Foreskin fibroblast (primary cell): ENCODE measurements at places on chromosomes 3 and 15.

GRCh38 chr3:16279010-16279801 is 14.2 kb downstream of the OXNAD1 start:
- DNase-seq = no peak

DNA sequence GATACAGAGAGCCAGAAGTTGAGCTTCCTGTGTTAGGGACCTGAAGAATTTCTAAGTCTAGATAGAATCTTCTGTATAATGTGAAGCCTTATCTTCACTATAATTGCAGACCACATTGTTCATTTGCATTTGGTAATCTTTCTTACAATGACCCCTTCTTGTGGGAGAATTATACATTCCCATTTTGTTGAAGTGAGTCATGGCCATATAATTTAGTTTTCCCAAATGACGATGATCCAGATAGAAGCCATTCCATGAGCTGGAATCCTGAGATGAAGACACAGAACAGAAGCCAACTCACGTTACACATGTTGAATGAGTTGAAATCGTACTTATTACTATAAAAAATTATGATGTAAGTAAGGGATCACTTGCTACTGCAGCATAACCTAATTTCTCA is 187.8 kb downstream of the TUSC7 start:
- DNase-seq = no peak

DNA sequence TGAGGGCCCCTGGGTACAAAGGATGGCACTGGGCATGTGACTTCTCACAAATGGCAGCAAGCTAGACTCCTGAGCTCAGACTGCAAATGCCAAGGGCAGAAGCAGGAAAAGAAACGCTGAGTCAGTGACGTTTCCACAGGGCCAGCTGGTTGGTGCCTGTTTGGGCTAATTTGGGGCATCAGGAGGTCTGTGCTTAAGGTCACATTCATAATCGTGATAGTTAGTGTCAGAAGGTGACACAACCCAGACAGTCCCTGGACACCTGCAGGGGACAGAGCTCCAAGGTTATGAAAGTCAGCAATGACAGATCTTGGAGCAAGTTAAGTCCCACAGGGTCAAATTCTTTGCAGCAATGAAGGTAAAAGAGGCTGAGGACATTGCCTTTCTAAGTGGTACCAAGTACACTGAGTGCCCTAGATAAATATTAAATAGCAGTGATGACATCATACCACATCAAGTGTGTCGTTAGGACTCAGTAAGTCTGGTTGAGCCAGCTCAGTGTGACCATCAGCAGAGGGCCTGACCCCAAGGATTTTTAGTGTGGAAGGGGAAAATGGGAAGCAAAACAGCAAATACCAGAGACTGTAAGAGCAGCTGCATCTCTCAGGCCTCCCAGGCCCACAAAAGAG is 556.9 kb upstream of the CFAP20DC start:
- no peak for DNase-seq

DNA sequence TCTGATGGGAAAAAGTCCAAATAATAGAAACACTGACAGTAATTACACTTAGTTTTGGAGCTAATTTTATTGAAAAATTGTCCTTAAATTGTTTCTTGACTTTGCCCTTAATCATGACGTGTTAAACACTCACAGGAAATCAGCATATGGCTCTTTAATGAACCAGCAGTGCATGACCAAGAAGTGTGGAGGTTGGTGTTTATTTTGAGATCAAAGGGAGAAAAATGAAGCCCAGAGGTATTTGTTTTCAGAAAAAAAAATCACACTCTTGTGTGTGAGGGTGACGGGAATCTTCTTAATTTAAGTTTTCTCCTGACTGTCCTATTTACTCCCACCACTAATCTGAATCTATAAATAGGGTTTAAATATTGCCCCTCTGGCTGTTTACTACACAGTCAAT is 28.8 kb upstream of the SYNM start:
- DNase-seq = no peak

GRCh38 chr3:69439643-69440270 is 53.9 kb upstream of the FRMD4B start:
- no peak for DNase-seq

GRCh38 chr3:43951813-43952212 is 261.1 kb downstream of the ABHD5 start:
- DNase-seq = no peak

- DNase-seq = no peak
Observed at GRCh38 chr3:94305835-94306611, 243.2 kb downstream of the NSUN3 start.

- no peak for DNase-seq
Observed at GRCh38 chr3:39122813-39123212, 15.3 kb downstream of the TTC21A start.

DNA sequence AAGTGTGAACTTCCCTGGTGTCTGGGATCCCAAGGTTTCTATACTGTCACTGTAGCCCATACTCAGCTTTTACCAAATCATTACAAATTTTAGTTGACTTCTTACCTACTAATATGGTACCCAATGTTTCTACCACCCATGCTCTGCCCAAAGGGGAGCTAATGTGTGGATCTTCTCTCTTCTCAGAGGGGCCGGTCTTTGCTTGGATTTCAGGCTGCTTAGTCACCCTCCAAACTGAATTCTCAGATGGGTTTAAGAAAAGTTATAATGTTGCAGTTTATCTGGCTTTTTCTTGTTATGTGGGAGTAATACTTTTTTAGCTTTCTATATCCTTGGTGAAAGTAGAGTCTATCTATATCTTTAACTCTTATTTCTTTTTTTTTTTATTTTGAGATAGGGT is 67.1 kb upstream of the AKAP13 start:
- no peak for DNase-seq

GRCh38 chr3:27554706-27555105 is 70.5 kb upstream of the SLC4A7 start:
- peak; percentile 65 for DNase-seq

DNA sequence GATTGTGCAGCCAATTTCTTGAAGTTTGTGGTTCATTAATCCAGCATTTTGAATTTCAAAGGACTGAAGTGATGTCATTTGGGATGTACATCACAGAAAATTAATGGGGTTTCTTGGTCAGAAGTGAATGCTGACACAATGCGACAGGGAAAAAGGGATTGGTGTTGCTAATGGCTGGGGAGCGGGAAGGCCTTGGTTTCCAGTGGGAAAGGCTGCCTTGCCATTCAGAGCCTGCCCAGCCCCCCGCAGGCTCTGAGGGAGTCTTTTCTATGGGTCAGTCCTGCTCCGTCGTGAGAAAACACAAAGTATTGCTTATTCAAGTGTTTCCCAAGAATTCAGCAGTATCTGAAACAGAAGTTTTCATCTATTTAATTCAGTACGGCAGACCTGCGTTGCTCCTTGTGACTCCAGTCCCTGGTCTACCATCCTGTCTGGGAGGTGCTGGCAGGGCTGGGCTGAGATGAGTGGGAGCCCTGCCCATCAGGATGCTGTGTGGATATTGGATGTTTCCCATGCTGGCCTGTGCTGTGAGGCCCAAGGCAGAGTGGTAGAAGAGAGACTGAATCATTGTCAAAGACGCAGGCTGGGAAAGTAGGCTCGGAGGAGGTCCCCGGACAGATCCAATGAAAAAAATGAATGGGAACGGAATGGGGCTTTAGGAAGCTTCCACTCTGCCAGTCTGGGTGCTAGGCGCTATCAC is 111.2 kb upstream of the KLHL25 start:
- no peak for DNase-seq

DNA sequence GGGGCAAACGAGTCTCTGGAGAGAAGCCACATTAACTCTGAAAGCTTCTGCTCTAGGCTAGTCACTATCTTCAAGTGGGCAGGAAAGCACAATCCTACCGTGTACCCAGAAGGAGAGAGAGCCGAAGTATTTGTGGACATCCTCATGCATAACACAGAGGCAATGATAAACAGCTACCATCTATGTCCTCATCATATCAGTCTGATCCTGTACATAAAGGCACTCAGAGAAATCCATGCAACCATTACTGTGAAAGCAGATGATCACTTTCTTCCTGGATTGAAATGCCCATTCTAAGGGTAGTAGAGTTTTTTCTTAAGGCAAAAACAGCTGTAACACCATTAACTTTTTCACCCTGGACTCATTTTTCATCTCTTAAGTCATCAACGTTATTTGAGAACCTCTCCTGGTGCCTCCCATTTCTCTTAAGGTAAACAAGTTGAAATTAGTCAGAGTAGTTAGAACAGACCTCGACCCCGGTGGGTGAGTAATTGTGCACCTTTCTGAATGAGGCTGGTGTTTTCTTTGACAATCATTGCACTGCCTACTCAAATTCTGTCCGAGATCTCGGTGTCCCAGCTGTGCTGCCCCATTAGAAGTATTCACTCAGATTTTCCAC is 327.4 kb downstream of the SHQ1 start:
- DNase-seq = peak; percentile 45

- DNase-seq = no peak
Observed at GRCh38 chr3:18649666-18650363, 224.7 kb upstream of the SATB1 start.

GRCh38 chr3:124075753-124076152 is 83.8 kb upstream of the ROPN1 start:
- no peak for DNase-seq

- no peak for DNase-seq
Observed at GRCh38 chr3:128518587-128519490, 25.8 kb upstream of the GATA2 start.

DNA sequence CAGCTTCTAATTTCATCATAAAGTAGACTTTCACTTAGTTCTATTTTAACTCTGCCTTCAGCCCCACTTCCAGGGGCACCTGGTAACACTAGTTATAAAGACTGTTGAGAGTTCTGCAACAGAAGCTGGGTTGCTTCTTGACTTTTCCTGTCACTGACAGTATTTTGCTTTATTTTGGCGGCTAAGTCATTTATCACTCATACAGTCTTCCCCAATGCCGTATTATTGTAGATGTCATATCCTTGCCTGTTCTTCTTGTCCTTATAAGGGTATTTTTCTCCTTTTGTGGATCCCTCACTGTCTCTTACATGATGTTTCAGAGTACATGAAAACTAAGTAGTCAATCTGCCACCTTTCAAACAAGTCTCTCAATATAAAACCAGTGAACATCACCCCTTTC is 369.0 kb upstream of the PPP2R3A start:
- DNase-seq = no peak

DNA sequence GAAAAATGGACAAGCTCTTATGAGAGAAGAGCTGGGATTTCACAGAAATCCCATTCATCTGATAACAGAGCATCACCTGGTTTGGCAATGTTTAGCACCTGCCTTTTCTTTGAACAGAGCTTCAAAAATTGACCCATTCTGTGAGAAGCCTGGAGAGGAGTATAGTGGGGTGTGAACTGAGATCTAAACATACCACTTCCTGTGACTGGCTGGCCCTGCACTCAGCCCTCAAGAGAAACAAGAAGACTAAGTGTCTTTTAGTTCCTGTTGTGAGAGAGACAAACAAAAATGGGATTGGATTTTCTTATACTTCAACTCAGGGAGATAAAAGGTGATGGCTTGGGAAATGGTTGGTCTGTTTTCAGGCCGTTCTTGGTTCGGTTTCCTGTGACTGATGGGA is 1060.2 kb downstream of the ROBO1 start:
- DNase-seq = no peak
